ENCODE measurements at places on chromosomes 13 and 19.

DNA sequence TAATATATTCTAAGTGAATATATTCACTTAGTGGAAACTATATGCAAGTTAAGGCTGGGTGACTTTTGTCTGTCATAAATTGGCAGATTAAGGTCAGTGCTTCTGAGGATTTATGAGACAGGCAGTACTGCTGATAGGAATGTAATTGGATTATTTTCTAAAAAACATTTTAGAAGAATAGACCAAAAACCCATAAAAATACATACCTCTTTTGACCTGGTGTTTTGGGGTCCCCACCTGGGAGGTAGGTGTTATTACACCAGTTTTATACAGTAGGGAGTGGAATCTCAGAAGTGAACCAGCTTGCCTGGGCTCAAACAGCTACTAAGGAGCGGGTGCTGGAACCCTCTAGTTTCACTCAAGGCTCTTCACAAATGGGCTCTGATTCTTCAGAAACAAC is 25.3 kb downstream of the COG3 start:
- DNase-seq, result no peak

DNA sequence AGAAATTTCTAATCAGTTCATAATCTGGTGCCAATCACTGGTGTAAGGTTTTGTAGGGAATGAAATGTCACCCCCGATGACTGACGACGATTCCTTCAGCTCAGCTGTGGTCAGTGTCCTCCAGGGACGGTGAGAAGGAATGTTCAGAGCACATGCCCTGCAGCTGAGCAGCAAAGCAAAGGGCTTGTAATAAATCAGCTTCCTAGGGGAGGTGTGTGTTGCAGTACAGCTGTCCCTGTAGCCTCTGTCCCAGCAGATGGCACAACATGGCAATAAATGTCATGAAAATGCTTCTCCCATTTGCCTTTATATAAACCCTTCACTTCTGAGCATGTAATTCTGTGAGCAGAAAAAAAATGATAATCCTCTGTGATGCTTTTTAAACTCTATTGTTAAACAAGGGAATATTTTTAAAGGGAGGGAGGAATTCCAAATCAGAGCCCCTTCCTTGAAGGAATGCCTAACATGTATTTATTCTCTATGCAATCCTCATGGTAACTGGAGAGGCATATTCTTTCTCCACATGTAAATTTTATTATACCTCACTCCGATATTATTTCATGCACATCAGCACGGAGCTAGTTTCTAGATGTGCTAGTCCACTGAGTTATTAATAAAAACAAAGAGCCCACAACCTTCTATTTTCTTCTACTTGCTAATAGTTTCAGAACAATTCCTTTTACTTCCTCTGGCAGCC is 102.5 kb downstream of the FAM216B start:
- DNase-seq, result no peak

- DNase-seq, result no peak
Measured at GRCh38 chr13:75055296-75055695, 426.7 kb downstream of the TBC1D4 start.

DNA sequence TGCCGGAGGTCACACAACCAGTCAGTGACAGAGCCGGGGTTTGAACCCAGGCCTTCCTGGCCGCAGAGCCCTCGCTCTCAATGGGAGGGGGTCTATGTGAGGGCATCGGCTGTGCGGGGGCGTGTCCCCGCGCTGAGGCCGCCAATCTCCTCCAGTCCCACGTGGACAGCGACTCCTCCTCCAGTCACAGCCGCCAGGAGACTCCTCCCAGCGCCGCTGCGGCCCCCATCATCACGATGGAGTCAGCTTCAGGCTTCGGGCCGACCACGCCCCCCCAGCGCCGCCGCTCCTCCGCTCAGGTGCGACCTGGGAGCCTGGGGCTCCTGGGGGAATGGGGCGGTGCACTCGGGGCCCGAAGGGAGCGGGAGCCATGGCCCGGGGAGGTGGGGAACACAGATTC is 6.0 kb downstream of the SPRED3 start:
- no peak for DNase-seq

- no peak for DNase-seq
Measured at GRCh38 chr19:48120505-48120904, 9.9 kb upstream of the PLA2G4C start.

- DNase-seq, result no peak
Measured at GRCh38 chr19:4298810-4299550, 3.2 kb downstream of the TMIGD2 start.

DNA sequence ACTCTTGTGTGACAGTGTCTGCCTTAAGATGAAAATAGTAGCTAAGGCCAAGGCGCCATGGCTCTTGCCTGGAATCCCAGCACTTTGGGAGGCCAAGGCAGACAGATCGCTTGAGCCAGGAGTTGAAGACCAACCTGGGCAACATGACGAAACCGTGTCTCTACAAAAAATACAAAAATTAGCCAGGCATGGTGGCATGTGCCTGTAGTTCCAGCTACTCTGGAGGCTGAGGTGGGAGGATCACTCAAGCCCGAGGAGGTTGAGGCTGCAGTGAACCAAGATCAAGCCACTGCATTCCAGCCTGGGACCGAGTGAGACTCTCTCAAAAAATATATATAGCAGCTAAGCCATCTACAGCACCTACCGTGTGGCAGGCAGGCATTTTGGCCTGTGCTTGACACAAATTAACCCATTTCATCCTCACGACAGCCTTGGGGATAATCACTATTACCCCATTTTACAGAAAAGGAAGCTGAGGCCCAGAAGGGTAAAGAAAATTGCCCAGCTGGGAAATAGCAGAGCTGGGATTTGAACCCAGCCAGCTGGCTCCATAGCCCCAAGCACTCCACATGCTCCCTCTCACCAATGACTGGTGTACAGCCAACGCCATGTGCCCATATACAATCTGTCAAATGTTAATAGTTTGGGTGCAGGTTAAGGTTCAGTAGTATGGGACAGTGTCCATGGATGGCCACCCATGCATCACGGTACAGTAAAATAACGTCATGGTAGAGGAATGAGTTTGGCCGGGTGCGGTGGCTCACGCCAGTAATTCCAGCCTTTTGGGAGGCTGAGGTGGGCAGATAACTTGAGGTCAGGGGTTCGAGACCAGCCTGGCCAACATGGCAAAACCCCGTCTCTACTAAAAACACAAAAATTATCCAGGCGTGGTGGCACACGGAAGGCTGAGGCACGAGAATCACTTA is 3.1 kb downstream of the SLC1A5 start:
- DNase-seq, result no peak

- no peak for DNase-seq
Measured at GRCh38 chr13:30486230-30487074, 20.7 kb upstream of the HMGB1 start.

- DNase-seq, result no peak
Measured at GRCh38 chr19:58128041-58128685, 22.4 kb downstream of the ZNF329 start.

DNA sequence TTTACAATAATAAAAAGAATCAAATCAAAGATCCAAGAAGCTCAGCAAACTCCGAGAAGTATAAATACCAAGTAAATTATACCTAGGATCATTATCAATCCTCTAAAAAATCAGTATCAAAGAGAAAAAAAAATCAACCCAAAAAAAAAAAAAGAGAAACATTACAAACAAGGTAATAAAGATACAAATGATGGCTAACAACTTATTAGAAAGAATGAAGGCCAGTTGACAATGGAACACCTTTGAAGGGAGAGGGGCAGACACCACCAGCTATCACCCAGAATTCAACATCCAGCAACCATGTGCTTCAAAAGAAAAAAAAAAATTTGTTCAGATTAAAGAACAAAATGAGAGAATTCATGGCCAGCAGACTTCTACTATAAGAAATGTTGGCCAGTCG is 77.2 kb downstream of the ABCC4 start:
- DNase-seq, result no peak

DNA sequence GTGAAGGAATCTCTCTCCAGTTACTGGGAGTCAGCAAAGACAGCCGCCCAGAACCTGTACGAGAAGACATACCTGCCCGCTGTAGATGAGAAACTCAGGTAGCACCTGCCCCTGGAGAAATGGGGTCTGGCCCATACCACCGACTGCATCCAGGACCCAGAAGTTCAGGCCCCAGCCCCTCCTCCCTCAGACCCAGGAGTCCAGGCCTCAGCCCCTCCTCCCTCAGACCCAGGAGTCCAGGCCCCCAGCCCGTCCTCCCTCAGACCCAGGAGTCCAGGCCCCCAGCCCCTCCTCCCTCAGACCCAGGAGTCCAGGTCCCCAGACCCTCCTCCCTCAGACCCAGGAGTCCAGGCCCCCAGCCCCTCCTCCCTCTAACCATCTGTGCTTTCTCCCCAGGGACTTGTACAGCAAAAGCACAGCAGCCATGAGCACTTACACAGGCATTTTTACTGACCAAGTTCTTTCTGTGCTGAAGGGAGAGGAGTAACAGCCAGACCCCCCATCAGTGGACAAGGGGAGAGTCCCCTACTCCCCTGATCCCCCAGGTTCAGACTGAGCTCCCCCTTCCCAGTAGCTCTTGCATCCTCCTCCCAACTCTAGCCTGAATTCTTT is 3.0 kb downstream of the APOC2 start:
- DNase-seq, result no peak

DNA sequence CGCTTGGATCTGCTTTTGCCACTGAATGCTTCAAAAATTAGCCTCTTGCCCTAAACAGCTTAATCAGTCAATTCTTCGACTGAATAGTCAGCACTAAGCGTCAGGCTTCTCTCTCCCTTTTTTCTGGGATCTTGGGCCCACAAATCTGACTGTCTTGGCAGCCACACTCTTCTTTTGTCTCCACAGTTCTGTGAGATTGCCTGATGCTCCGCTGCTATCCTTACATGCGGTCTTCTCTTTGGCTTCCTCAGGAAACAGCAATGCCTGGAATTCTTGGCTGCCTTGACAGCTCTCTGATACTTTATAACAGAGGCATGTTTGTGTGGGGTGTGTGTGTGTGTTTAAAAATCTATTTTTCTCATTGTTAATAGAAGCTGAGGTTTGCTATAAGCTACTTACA is 32.6 kb downstream of the ERCC5 start:
- DNase-seq, result no peak

GRCh38 chr19:30557927-30558557 is 185.9 kb downstream of the ZNF536 start:
- DNase-seq, result no peak

DNA sequence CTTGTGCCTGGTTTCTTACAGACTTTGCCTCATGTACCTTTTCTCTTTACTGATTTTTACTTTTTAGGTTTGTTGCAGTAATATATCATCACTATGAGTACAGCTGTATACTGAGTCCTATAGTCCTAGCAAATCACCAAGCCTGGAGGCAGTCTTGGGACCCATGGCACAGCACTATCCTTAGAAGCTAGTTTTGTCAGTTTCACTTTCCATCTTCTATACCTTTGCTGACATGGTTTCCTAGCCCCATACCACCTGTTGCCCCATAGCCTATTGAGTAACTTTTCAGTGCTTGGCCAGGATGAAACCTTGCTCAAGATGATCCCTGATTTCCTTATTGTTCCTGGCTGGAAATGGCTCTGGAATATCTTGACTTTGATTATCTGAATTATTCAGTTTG is 826.4 kb downstream of the GPC5 start:
- DNase-seq, result no peak

GRCh38 chr19:31013384-31014020 is 335.7 kb downstream of the TSHZ3 start:
- DNase-seq, result no peak

- DNase-seq, result no peak
Measured at GRCh38 chr13:43545317-43545874, 241.4 kb downstream of the ENOX1 start.

DNA sequence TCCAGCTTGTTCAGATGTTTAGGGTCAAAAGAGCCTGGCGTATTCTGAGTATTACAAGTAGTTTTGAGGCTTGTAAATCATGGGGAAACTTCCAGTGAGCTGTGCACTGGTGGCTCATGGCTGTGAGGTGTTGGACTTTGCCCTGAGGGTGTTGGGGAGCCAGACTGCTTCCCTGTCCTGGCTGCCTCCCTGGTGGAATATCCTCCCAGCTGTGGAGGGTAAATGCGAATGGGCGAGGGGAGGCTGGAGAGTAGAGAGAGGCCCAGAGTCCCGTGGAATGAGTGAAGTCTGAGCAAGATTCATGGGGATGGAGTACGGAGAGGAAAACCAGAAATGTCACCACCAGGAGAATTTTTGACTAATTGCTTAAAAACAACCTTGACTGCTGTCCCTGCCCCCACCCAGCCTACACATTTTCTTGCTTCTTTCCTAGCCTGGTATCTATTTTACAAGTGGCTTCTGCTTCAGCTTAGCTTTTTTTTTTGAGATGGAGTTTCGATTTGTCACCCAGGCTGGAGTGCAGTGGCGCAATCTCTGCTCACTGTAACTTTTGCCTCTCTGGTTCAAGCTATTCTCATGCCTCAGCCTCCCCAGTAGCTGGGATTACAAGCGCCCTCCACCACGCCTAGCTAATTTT is 3.7 kb downstream of the SNRPA start:
- DNase-seq, result no peak

DNA sequence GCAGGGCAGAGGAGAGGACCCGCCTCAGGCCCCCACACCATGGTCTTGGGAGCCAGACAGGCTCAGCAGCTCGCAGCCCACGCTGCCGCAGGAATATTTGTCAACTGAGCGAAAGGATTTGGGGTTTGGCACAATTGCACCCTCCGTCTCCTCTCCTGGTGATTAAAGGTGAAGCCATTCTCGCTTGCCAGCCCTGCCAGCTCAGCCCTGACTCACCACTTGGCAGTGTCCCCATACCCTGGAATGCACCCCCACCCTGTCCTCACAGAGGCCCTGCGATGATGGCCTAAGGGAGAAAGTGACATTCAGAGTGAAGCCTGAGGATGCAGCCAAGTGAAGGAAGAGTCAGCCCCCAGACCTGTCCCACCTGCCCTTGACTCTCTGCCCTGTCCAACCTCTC is 18.8 kb downstream of the CYTH2 start:
- DNase-seq, result no peak

- DNase-seq, result no peak
Measured at GRCh38 chr13:108060111-108060510, 155.2 kb downstream of the LIG4 start.

GRCh38 chr13:59514316-59514715 is 649.4 kb downstream of the DIAPH3 start:
- no peak for DNase-seq

DNA sequence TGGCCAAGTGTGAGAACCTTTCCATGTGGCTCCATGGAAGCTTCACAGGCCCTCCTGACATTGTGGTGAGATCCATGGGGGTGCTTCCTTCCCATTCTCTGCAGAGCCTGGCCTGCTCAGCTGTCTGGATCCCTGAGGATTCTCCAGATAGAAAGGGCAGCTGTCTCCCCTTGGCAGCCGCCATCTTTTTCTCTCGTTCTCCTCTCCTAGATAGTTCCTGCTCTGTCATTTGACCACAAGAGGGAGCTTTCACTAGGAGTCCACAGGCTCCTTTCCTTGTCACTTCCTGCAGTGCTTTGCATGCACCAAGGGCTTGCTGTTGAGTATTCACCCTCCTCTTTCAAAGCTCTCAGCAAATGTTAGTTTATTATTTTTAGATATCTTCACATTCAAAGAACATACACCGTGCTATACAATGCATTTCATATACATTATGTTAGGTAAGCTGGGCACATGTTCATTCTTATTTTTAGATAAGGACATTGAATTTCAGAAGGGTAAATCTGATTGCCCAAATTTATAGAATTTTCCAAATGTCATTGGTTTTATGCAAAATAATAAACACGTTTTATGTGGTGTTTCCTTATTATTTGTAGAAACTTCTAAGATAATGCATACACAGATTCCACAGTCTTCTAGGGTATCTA is 133.2 kb downstream of the FRY start:
- peak; percentile 6 for DNase-seq

GRCh38 chr19:10920288-10920655 is 8.2 kb downstream of the YIPF2 start:
- DNase-seq, result no peak
